ENCODE measurements at places on chromosomes 1 and 21.

DNA sequence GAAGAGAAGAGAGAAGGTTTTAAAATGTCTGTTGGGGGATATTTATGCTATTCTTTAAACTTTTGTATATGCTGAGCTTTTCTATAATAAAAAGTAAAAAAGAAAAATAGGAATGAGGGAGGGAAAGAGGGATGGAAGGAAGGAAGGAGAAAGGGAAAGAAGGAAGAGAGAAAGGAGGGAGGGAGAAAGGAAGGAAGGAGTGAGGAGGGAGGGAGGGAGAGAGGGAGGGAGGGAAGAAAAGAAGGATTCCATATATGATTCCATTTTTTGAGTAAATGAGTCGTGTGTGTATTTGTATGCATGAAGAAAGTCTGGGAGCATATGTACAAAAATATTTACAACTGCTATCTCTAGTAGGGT lies 120.9 kb upstream of the ZBTB40 start:
- no peak for DNase-seq

- peak; percentile 55 for DNase-seq
Observed at GRCh38 chr1:906600-907420, 16.9 kb upstream of the SAMD11 start.

DNA sequence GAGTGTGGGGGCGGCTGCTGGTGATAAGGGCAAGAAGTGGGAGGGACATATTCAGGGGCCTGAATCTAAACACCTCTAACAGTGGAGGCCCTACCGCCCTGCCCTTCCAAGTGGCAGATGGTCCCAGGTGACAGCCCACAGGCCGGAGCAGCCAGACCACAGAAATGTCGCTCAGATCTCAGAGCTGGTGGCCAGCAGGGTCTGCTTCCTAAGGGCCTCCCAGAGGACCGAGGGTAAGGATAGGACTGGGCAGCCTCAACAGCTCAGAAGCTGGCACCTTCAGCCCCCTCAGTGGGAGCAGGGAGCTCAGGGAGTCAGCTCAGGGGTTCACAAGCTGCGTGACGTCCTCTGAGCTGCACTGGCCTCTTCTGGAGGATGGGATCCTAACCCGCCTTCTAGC lies 201.8 kb upstream of the ZC3H12A start:
- no peak for DNase-seq

DNA sequence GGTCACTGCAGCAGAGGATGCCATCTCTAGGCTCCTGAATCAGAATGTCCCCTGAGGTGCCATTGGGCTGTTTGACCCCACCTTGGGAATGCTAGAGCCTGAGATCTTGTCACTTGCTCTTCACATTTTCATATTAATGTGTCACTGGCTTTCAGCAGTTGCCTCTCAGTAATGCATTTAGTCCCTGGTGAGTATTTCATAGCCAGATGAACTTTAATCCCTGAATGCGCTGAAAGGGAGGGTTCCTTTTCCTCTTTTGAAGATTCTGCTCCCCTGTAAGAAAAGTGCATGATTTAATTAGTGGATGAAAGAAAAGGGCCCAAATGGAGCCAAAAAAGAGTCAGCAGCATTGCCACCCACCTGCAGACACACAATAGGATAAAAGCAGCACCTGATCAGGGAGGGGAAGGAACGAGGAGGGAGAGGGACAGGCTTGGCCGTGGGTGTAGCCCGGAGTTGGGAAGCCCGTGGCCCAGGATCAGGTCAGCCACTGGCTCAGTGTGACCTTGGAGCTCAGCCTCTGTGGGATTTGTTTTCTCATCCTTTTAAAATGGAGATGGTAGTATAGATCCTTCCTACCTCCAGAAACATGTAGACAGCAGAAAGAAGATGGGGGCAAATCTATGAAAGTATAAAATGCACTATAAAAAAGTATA lies 31.1 kb downstream of the ROR1 start:
- DNase-seq = no peak

DNA sequence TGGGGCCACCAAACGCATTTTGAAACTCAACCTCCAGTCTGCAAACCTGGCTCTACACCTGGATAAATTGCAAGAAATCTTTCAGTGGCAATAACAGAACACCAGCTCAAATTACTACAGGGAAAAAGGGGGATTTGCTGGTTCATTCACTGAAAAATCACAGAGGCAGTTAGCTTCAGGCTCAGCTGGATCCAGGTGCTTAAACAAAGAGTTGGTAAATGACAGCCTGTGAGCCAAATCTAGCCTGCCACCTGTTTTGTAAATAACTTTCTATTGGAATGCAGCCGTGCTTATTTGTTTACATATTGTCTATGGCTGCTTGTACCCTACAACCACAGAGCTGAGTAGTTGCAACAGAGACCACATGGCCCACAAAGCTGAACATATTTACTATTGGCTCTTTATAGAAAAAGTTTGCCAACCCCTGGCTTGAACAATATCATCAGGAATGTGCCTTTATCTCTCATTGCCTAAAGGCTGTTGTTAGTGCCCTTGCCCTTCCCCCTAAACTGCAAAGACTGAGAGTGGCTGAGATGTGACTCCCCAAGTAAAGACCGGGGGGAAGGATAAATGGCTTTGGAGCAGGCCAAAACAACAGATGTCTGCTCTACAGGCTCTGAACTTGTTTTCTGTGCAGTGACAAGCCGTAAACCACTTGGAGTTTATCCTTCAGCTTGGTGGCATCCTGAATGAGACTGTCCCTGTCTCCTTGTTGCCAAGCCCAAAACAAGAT lies 21.5 kb upstream of the PTPRF start:
- DNase-seq = no peak

- no peak for DNase-seq
Observed at GRCh38 chr1:56411484-56412180, 167.7 kb downstream of the PLPP3 start.

- peak; percentile 69 for DNase-seq
Observed at GRCh38 chr1:32538887-32539583, at the start of gene ZBTB8A. Gene ZBTB8A (plus strand): TSS chr1:32539427. CDS start chr1:32592932, 53,505 bp downstream.

GRCh38 chr1:212669102-212669501 lies 30.5 kb downstream of the BATF3 start:
- DNase-seq = no peak

GRCh38 chr1:93171549-93172034 lies 8.6 kb downstream of the TMED5 start:
- peak; percentile 23 for DNase-seq

DNA sequence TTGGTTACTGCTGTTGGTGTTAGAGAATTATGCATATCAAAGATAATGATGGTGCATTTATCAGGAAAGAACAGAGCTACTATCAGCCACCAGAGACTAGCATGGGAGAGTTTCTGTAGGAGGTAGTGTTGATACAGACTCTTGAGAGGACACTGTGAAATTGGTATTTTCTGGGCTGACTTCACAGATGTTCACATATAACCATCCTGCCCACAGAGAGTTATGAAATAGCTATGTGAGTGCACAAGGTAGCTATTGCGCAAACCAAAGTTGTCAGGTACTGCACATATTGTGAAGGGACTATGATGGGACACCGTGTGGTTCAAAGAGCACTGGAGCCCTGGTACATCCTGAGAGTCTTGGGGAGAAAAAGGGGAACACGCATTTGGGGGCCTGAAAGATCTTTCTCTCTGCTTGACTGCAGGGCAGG lies 1.4 kb upstream of the TLCD4 start:
- no peak for DNase-seq

- DNase-seq = no peak
Observed at GRCh38 chr1:10229903-10230302, 19.5 kb downstream of the KIF1B start.

- DNase-seq = no peak
Observed at GRCh38 chr1:98949166-98949565, 55.5 kb downstream of the PLPPR5 start.

GRCh38 chr21:44093761-44094160 lies 13.4 kb upstream of the PWP2 start:
- DNase-seq = no peak

GRCh38 chr1:224959115-224959514 lies 29.6 kb downstream of the DNAH14 start:
- DNase-seq = no peak

DNA sequence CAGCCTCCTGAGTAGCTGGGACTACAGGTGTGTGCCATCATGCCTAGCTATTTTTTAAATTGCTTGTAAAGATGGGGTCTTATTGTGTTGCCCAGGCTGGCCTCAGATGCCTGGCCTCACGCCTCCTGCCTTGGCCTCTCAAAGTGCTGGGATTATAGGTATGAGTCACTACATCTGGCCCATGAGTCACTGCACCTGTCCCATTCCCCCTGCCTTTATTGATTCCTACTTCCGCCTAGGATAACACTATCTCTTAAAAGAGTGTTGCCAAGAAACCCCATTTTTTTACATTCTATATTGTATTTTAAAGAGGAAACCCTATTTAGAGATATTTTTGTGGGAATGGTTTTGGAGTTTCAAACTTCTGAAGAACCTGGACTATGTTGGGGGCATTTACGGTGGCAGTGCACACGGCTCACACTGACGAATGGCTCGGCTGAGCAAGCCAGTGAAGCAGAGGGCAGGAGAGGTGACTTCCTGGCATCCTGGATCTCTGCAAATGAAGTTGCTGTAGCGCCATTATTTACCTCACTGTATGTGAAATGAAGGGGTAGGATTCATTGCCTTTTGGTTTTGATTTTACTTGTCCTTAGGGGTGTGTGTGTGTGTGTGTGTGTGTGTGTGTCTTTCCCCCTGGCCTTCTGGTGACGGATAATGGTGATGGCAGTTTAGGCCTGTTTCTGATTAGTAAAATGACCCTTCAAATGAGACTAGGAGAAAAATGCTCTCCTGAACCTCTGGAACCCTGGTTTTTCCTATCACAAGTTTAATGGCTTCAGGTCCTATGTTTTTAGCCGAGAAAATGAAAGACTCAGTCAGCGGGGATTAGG lies 22.5 kb downstream of the KIF26B start:
- DNase-seq = no peak

DNA sequence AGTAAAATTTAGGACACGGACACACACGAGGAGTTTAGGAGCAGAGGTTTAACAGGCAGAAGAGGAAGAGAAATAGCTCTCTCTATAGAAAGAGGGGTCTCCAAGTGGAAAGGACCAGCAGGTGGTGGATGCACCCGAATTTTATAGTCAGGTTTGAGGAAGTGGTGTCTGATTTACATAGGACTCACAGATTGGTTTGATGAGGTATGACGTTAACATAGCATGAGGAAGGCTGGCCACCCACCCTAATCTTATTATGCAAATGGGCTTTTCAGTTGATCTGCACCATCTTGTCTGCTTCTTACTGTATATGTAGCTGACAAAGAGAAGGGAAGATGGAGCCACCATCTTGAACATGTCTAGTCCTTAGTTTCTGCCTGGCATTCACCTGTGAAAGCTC lies 52.5 kb upstream of the RGS2 start:
- DNase-seq = no peak

DNA sequence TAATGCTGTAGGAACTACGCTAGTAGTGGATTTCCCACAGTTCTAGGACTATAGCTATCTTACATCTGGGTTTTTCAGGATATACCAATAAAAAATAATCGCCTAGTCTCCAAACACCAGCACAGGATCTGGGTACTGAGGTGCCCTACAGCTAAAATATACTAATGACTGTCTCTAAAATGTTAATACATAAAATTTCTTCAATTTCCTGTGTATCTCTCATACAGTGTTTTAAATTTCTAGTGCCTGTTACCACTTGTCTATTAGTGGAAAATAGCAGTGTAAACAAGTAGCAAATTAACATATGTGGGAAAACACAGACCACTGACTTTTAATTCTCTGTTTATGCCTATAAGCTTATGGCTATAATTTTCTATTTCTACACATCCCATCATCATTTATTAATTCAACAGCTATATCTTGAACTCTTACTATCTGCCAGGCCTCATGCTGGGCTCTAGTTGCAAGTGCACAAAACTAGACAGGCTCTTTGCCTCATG lies 16.1 kb upstream of the PTPN14 start:
- DNase-seq = no peak

GRCh38 chr1:167022384-167022783 lies 33.3 kb downstream of the MAEL start:
- no peak for DNase-seq

DNA sequence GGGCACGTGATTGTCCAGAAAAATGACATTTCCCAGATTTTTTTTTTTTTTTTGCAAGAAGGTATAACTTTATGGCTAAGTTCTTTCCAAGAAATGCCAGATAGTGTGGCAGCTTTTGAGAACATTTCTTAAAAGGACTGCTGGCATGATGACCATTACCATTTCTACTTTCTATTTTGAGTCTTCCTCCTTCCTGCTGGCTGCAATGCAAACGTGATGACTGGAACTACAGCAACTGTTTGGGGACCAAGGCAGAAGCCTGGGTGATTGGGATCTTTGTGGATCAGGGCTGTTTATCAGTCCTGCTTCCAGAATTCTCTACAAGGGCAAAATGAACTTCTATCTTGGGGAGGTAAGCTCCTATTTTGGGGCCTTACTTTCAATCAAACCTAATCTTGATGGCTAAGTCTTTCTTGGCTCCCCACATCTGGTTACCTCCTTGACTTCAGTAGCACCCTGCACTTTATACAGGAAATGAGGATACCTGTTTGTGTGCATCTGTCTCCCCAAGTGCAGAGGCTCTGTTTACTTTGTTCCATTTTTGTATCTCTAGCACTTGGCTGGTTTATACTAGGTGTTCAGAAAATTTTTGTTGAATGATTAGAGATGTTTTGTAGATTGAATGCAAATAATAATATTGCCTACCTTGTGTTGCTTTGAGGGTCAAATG lies 3.7 kb upstream of the DDX20 start:
- no peak for DNase-seq

GRCh38 chr1:8571200-8571984 lies 246.0 kb downstream of the RERE start:
- peak; percentile 39 for DNase-seq

GRCh38 chr1:191145834-191146233 lies 668.2 kb upstream of the BRINP3 start:
- no peak for DNase-seq

DNA sequence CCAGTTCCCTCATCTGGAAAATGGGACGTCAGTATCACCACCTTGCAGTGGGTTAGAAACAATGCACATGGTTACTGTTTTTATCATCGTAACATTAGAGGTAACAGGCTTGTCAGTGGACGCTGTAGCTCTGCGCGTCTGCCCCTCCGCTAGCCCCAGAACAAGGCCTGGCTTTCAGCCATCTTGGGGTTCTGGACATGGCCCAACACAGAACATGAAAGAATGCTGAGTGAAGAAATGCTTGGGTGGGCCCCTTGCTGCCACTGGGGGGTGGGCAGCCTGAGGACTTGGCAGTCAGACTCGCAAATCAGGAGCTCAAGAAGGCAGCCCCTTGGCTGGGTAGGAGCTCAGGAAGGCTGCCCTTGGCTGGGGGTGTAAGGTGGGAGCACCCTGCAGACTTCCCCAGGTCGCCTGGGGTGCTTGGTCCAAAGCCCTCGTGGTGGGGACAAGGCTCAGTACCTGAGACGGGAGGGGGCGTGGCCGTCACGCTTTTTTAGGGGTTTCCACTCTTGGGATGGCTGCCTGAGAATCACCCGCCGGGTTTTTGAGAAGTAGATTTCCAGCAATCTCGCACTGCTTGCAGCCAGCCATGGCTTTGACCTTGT lies 51.7 kb downstream of the SLC37A1 start:
- DNase-seq = no peak

DNA sequence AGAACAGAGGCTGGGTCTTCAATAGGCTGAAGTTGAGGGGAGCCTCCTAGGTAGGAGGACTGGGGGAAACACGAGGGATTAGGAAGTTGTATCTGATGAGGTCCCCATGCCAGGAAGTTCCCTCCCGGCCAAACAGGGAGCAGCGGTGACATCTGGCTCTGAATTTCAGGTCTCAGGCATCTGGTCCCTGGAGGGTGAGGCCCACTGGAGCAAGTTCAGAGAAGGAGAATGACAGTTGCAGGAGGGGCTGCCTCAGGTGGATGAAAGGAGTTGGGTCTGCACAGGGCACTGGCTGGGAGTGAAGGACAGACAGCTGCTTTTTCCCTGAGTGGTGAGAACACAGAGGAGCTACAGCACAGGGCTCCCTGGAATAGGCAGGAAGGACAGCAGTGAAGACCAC lies 9.1 kb downstream of the TMEM9 start:
- DNase-seq = no peak
